Thoracic aorta (tissue), 2 donors: ENCODE measurements at places on chromosomes 1 and 21. TPM values are rescaled to one million over a fixed set of nuclear protein-coding genes. Genes with fewer than 3 reads are reported as not detected.

SAMD13 gene
- 0.95 TPM for total RNA-seq

RGS4 gene
- total RNA-seq = 52.0 TPM

DNAH14 gene
- total RNA-seq = 2.6 TPM

LMOD1 gene
- total RNA-seq = 638 TPM

EVA1C gene
- 81.2 TPM for total RNA-seq

TARS2 gene
- total RNA-seq = 11.6 TPM

CRABP2 gene
- total RNA-seq = 1.3 TPM

ELAVL4 gene
- total RNA-seq = 0.42 TPM

DNAJC6 gene
- 3.7 TPM for total RNA-seq

JAM2 gene
- 10.2 TPM for total RNA-seq

SLC26A9 gene
- total RNA-seq = 1.1 TPM

FAM177B gene
- not detected for total RNA-seq

ZSCAN20 gene
- total RNA-seq = 7.6 TPM

RNPEP gene
- total RNA-seq = 58.2 TPM

BRDT gene
- not detected for total RNA-seq

OR2T35 gene
- total RNA-seq = not detected

PFDN2 gene
- total RNA-seq = 22.7 TPM

SLC1A7 gene
- total RNA-seq = 3.0 TPM

S100A10 gene
- 107 TPM for total RNA-seq

KPRP gene
- total RNA-seq = 0.14 TPM

MAN1C1 gene
- 26.0 TPM for total RNA-seq

LCE5A gene
- not detected for total RNA-seq

FCRL2 gene
- total RNA-seq = not detected

HIPK1 gene
- 59.1 TPM for total RNA-seq

GMEB1 gene
- 4.7 TPM for total RNA-seq

LZIC gene
- total RNA-seq = 21.9 TPM

PCP4 gene
- 5.4 TPM for total RNA-seq

FLG2 gene
- not detected for total RNA-seq

GPR37L1 gene
- total RNA-seq = not detected

MPZ gene
- 2.8 TPM for total RNA-seq

LCE2B gene
- total RNA-seq = 2.4 TPM
